ENCODE measurements at places on chromosomes 6 and 20.
A peak's percentile ranks its signal among the peaks of the same experiment; 100 is the strongest.

- no peak for DNase-seq
Measured at GRCh38 chr20:35840421-35840820, 68.6 kb downstream of the PHF20 start.

GRCh38 chr6:17630511-17631073 lies 30.5 kb downstream of the FAM8A1 start:
- no peak for DNase-seq

- DNase-seq: no peak
Measured at GRCh38 chr20:41169162-41169690, 31.9 kb downstream of the PLCG1 start.

DNA sequence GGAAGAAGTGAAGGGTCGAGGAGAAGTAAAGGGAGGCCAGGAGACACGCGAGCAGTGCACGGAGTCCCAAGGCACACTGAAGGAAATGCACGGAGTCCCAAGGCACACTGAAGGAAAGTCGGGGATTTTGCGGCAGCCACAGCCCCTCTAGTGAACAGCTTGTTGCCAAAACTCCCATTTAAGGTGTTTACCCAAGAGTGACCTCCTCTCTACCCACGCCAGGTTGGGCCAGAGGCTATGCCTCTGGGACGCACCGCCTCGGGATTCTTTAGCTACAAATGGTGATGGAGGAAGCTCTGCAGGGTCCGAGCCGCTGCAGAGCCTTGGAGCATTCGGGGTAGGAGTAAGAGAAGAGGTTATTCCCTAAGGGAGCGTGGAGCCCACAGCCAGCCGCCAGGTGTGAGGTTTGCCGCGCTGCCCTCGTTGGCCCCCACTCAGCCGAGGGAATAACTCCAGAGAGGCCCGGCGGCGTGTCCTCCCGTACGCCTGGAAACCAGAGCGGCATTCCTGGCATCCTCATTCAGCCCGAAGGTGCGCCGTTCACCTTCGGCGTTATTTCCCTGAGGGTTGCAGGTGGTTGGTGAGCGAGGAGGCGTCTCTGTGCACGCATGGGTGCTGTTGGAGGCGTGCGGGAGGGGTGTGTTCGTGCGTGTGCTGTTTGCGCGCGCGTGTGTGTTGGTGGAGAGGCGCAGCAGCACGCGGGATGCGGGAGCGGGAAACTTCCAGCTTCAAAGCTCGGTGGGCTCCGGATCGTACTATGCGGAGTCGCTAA lies 3.4 kb upstream of the MAFB start:
- no peak for DNase-seq

DNA sequence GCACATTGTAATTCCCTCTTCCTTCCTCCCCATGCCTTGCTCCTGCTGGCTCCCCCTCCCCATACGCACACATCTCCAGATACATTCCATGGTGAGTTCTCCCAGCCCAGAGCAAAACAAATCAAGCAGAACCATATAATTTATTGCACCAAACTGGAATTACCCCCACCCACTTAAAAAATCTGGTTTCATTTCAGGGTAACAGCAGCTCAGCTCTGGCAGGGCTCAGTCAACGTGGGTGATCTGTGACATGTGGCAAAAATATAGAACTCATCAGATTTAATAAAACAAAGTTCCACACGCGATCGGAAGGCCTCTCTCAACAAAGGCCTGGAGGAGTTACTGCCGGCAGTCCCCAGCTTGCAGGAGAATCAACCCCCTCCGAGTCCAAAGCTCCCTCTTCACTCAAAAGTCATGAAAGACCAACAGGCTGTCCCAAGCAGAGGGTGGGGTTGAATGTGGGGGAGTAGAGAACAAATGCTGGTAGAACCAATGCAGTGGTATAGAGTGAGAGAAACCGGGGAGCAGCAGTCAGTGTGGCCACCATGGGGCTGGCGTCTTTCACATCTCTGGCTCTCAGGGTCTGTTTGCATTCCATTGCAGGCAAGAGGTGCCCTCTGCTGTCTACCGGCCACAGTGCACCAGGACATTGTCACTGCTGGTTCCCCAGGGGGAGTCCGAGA lies 323.3 kb upstream of the NT5E start:
- peak; percentile 44 for DNase-seq

DNA sequence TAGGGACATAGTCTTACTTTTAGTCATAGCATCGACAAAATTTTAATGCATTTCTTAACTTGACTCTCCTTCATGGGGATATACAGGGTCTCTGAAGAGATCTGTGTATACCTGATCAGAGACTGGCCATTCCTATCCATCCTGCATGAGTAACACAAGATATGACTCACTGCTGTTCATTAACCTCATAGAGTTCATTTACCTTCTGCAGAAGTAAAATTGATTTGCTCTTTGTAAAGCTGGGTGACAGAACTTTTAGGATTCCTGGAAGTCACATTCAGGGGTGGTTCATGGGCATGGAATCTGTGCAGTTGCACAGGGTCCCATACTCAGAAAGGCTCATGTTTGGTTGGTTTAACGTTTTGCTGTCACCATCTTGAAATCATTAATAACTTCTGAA lies 53.2 kb downstream of the PDE7B start:
- DNase-seq: no peak

GRCh38 chr20:62617711-62618483 lies 24.4 kb upstream of the SLCO4A1 start:
- peak; percentile 84 for DNase-seq

- DNase-seq: no peak
Measured at GRCh38 chr6:127776320-127776719, 124.5 kb downstream of the THEMIS start.

GRCh38 chr6:141764388-141764787 lies 368.3 kb upstream of the GJE1 start:
- DNase-seq: no peak

DNA sequence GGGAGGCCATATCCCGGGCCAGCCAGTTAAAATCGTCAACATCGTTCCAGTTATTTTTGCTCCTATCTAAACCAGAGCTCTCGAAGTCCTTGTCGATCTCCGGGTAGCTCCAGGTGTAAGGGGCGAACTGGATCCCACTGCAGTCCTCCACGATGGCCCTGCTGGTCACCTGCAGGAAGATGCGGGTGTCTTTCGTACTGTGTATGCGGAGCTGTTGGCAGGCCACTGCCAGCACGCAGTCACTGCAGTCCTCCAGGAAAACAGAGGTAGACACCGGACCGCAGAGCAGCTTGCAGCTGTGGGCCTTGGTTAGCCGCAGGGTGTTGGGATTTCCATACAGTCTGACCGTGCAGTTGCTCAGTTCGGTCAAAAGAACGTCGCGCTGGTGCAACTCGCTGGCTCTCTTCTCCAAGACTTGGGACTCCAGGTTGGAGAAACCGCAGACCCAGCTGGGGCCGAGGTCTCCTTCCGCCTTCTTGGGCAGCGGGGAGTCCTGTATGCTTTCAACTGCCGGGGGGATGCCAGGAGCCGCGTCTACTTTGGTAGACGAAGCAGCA lies 742 bp downstream of the TBCC start:
- DNase-seq: peak; percentile 51

DNA sequence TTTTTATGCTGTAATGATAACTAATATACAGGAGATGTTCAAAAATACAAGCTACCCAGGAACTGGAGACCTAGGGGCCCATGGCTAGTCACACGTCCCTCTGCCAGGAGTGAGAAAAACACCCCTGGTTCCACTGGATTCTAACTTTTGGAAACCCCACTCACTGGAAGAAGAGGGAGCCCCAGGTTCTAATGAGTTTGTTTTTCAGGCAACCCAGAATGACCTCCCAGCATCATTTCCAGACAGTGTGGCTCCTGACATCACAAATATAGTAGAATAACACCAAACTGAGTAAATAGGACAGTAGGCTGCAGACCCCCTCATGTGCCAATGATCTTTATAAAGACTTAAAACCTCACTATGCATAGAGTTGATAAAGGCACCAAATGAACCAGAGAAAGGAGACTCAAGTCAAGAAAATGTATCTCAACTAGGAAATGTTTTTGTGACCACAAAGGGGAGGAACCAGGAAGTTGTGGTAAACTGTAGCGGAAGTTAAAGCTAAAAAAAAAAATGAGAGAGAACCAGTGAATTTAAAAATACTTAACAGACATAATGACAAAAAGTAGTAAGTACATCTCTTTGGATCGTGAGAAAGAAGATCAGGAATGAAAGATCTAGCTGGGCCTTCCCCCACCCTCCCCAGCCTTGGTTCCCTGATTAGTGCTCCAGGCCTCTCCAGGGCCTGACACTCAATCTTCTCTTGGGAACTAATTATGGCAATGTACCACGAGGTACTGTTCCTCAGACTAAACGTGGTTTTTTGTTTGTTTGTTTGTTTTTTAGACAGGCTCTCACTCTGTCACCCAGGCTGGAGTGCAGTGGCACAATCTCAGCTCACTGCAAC lies 19.8 kb downstream of the HLA-E start:
- peak; percentile 78 for DNase-seq

- no peak for DNase-seq
Measured at GRCh38 chr6:170030821-170031471, 259.9 kb downstream of the DLL1 start.

GRCh38 chr20:49915118-49915379 lies 280 bp downstream of the SPATA2 start:
- DNase-seq: no peak

GRCh38 chr20:3406481-3407039 lies 909 bp downstream of the DNAAF9 start:
- DNase-seq: peak; percentile 42

DNA sequence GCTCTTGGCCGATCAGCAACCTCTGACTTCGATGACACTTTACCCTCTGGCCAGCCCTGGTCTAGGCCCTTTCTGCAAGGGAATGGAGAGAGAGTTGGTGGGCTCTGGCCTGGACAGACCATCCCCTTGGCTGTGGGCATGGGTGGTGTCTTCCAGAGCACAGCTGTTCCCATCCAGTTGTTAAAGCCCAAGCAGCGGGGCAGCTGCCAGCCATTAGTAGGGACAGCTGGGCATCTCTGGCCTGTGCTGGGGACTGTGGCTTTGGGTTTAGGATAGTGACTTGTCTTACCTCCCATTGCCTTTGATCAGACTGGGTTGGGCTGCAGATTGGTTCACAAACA lies 2.8 kb downstream of the CDC25B start:
- no peak for DNase-seq

DNA sequence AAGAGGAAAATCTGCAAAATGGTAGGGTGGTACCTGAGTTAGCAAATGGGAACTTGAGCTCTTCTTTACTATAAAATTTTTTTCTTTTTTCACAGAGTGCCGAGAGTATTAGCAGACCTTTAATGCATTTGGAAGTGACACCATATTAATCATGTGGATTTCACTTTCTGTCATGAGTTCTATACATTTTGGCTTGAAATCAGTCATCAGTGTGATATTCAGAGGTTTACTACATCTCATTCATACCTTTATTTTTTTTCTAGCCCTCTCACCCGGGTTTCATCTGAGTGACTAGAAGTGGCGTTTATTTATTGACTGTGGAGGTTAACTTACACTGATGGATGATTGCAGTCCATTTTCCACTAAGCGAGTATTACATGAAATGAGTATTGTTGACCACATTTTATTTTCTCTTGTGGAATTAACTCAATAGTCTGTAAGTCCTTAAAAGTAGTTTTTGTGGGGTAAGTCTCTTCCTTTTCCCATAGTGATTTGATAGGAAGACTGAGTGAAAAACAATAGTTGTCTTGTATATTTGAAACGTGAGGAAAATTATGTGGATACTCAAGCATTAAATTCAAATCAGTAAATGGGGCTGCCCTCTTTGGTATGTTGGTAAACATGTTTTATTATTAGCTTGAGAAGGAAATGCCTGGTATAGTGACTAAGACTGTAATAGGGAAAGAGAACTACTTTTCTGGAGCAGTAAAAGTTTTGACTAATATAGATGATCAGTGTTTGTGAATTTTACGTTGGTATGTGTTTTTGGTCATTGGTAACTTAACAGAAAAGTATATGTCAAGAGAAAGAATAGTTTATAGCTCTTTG lies 55.5 kb downstream of the JARID2 start:
- DNase-seq: no peak

GRCh38 chr6:79307321-79308036 lies 73.0 kb upstream of the HMGN3 start:
- DNase-seq: no peak

Measured in hematopoietic multipotent progenitor cell treated with erythropoietin and hydrocortisone succinate and interleukin-3 and kit ligand, for 6 days (in vitro differentiated cells).